ENCODE measurements at places on chromosomes 3 and 15. TPM values are rescaled to one million over a fixed set of nuclear protein-coding genes. Genes with fewer than 3 reads are reported as not detected.

Gene LMAN1L
- total RNA-seq = not detected

Gene CPNE9
- not detected for total RNA-seq

Gene OR4M2
- not detected for total RNA-seq

Gene B4GALT4
- total RNA-seq = 10.7 TPM

Gene TMED3
- total RNA-seq = 81.3 TPM

Gene CMTM8
- total RNA-seq = 0.98 TPM

Gene EDC3
- 7.6 TPM for total RNA-seq

Gene KIAA1143
- total RNA-seq = 21.3 TPM

Gene MKRN3
- 2.3 TPM for total RNA-seq

Gene IDH2
- total RNA-seq = 37.7 TPM

Gene RBP2
- total RNA-seq = not detected

Gene PLIN1
- not detected for total RNA-seq

Gene GPR171
- not detected for total RNA-seq

Gene RPL4
- total RNA-seq = 3,457 TPM

Gene SLC28A2
- total RNA-seq = not detected

Gene ATP1B3
- total RNA-seq = 46.1 TPM

Gene SLC6A1
- total RNA-seq = not detected

Gene RLBP1
- not detected for total RNA-seq

Gene ITPKA
- 1.1 TPM for total RNA-seq

Gene SCG5
- 1.8 TPM for total RNA-seq

Gene NR2E3
- total RNA-seq = 0.20 TPM

Measured in subcutaneous preadipocyte (primary cell).